RPMI7951 (cell line): ENCODE measurements at places on chromosomes 2 and 18. TPM values are rescaled to one million over a fixed set of nuclear protein-coding genes. Genes with fewer than 3 reads are reported as not detected.

- DNase-seq: no peak
Observed at GRCh38 chr2:241891315-241891987, 21.9 kb downstream of the RTP5 start.

Gene DIPK1C
- total RNA-seq: not detected in 2 replicates

Gene POTEI
- not detected in 2 replicates for total RNA-seq

Gene DSG4
- total RNA-seq: not detected in 2 replicates

- DNase-seq: no peak
Observed at GRCh38 chr2:62933398-62933917, 117.2 kb upstream of the OTX1 start.

Gene CD302
- total RNA-seq: 16.6 and 22.5 TPM in 2 replicates

DNA sequence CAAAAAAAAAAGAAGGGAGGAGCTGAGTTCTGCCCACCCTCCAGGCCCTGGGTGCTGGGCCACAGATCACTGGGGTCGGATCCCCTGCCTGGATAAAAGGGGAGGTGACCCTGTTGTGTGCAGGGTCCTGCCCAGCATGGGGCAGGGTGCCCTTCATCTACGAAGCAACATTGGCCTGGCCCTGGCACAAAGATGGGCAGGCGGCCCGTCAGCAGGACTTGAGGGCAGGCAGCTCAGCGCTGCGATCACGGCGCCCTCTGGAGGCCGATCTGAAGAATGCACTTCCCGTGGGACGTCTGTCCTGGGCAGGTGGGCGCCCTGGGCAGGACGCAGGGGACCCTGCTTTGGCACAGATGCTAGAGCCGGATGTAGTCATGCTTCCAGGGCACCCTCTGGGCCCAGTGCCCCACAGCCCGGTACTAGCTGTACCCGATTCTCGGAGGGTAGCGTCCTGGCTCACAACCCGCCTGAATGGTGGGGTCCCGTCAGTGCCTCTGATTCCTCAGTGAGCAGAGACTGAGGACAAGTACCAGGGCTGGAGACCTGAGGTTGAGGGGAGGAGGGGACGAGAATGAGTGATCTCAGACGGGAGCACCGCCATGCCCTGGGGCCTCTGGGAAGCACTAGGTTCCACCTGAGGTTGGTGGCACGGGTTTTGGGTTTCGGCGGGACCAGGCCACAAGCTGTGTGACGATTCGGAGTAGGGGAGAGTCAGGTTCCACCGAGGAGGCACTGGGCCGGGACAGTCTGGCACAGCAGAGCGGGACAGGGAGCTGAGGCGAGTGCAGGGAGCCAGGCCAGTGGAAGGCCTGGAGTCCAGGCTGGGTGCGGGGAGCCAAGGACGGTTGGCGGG lies 18.0 kb downstream of the ARID5A start:
- peak; percentile 59 for DNase-seq

- peak; percentile 84 for DNase-seq
Observed at GRCh38 chr2:27573452-27573851, 9.4 kb upstream of the ZNF512 start.

DNA sequence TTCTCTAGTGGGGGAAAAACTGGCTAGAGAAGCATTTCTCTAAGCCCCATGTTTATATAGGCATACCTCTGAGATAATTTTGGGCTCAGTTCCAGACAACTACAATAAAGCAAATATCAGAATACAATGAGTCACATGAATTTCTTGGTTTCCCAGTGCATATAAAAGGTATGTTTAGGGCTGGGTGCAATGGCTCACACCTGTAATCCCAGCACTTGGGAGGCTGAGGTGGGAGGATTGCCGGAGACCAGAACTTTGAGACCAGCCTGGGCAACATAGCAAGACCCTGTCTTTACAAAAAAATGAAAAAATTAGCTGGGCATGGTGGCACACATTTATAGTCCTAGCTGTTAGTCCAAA lies 22.2 kb downstream of the TSN start:
- no peak for DNase-seq

- DNase-seq: no peak
Observed at GRCh38 chr2:85776672-85777071, 22.9 kb downstream of the ATOH8 start.

Gene CDH2
- 35.8 and 43.7 TPM in 2 replicates for total RNA-seq

- DNase-seq: no peak
Observed at GRCh38 chr2:197559681-197560080, 43.8 kb downstream of the MOB4 start.

Gene ASAP2
- total RNA-seq: 40.1 and 46.7 TPM in 2 replicates

- DNase-seq: no peak
Observed at GRCh38 chr2:69618362-69618761, 25.2 kb downstream of the AAK1 start.

Gene SEPTIN10
- total RNA-seq: 107 and 124 TPM in 2 replicates

GRCh38 chr18:10973567-10974203 lies 175.7 kb downstream of the PIEZO2 start:
- DNase-seq: peak; percentile 66

Gene NEU2
- not detected in 2 replicates for total RNA-seq

GRCh38 chr2:126792993-126793392 lies 105.7 kb upstream of the TEX51 start:
- DNase-seq: no peak

Gene CBLN2
- not detected in 2 replicates for total RNA-seq

Gene CD8A
- total RNA-seq: not detected in 2 replicates

Gene RRM2
- 134 and 144 TPM in 2 replicates for total RNA-seq

DNA sequence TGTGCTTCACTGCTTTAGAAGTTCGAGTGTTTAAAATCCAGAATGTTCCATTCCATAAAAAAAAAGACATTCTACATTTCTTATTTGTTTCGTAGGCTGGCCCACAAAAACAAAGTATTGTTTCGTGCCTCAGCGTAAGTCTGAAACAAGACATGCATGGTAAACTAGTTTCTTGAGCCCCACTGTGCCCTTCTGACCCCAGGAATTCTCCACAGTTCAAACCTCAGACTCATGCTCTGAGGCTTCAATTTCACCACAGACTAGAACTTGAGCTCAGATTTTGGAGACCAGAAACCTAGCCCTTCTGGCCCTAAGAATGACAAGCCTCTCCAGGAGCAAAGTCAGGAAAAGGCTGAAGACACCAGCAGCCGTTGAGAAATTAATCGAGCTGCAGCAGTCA lies 151.5 kb downstream of the SLC8A1 start:
- no peak for DNase-seq

Gene FLACC1
- total RNA-seq: 1.3 and 1.5 TPM in 2 replicates

GRCh38 chr2:134189009-134189720 lies 64.7 kb upstream of the MGAT5 start:
- DNase-seq: peak; percentile 41

DNA sequence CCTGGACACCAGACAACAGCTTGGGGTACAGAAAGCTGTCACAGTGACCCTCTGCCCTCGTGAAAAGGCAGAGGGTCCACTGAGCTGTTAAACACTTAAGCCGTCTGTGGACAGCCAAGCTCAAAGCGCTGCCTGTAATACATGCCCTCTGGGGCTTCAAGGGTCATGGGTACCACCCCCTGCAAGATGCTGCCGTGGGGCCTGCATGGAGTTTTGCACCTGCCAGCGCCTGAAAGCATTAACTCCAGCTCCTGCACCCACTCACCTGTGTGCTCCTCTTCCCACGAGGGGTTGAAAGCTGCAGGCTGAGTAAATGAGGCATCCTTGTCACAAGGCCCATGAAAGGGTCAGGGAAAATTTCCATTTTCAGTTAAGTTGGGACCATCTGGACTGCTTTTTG lies 70.6 kb upstream of the PHLPP1 start:
- no peak for DNase-seq

GRCh38 chr2:26521054-26521912 lies 43.4 kb upstream of the OTOF start:
- DNase-seq: peak; percentile 42

GRCh38 chr2:45973426-45973825 lies 322.0 kb downstream of the PRKCE start:
- DNase-seq: no peak

DNA sequence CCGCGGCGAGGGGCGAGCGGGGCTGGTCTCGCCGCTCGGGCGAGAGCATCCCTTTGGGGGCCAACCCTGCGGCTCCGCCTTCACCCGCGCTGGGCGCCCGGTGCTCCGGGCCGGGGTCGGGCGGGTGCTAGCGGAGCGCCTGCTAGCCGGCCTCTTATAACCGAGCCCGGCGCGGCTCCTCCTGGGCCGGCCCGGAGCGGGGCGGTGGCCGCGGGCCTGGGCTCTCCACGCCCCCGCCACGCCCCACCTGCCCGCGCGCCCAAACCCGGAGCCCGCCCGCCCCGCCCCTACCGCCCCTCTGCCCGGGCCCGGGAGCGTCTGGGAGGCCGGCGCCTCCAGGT lies at the start of gene FOXI3:
TSS of gene FOXI3 (minus strand) at position 129 of the 341 bp plus-strand sequence. CDS start 158 bp downstream, outside the sequence.
- no peak for DNase-seq

DNA sequence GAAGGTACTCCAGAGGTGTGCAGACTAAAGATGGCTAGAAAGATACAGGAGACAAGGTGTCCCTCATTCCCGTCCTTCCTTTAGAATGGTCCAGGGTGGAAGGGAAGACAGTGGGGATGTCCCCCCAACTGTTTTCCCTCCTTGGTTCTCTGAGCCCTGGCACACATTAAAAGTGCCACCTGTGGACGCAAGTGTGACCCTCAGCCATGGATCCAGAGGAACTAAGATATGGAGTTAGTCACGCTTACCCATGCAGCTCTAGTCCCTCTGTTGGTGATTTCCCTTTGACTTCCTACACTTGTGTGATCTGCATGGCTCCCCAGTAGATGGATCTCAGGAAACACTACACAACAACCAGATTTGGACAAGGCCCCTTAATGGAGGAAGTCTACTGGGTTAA lies 113.1 kb upstream of the SRD5A2 start:
- peak; percentile 6 for DNase-seq

- DNase-seq: peak; percentile 51
Observed at GRCh38 chr2:100422320-100423055, 5.0 kb upstream of the CHST10 start.
